Activated CD4-positive, alpha-beta memory T cell treated with anti-CD3 and anti-CD28 coated beads for 36 hours (primary cell): ENCODE measurements at places on chromosomes 1 and 21.
A peak's percentile ranks its signal among the peaks of the same experiment; 100 is the strongest.

DNA sequence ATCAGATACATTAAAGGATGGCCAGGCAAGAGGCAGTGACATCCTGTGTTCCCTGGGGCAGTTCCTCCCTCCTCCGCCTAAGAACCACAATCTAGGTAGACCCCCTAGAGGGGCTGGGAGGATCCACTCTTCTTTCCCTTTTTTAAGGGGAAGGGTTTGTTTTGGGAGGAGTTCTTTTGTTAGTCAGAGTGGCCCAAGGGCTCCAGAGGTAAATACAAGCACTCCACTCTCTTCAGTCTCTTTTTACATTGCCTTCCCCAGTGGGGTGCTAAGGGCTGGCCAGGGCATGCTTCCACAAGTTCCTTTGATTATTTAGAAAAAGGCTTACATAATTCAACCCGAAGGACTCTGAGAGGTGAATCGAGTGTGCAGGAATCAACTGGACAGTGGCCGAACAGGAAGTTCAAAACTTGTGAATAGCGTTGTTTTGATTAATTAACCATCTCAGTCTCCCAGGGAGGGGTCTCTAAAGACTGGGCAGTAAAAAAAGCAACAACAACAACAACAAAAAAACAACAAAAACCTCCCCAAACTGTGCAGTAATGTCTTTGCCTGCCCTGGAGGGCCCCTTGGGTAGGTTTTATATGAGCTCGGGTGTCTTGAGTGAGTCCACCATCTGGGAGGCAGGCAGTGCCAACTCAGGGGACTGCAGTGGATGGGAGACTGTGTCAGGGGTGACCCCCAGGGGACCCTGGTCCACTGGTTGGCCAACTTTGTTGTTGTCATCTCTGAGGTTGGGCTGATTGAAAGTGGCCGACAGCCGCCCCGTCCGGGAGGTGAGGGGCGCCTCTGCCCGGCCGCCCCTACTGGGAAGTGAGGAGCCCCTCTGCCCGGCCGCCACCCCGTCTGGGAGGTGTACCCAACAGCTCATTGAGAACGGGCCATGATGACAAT is 33.2 kb upstream of the ENO1 start:
- DNase-seq, result no peak

- DNase-seq, result no peak
These were observed 4.8 kb upstream of the SRP9 start for GRCh38 chr1:225772848-225773247.

DNA sequence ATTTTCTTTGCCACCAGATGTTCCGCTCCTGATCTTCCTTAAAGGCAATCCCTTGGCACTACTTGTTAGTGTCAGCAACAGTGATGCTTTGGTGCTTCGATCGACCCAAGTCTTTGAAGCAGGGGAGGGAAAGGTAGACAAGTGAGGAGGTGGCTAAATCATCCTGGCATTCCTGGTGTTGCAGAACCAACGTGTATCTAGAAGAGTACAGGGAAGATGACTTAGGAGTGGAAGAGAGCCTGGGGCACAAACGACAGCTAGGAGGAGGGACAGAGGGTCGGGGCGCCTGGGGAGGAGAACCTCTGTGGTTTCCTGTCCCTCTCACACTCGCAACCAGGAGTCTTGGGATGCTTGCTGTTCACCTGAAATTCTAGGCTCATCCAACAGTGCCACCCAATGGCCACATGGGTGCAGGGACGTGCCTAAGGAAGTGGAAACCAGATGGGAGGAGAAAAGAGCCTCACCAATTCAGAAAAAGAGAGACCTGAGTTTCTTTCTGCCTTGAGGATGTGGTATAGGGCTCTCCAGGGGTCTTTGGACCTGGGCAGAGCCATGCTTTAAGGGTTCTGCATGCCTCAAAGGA is 9.5 kb upstream of the KCNA2 start:
- DNase-seq, result peak; percentile 81

- DNase-seq, result no peak
These were observed 88.5 kb upstream of the SOD1 start for GRCh38 chr21:31570824-31571566.

- no peak for DNase-seq
These were observed 39.7 kb upstream of the DNAJC6 start for GRCh38 chr1:65269612-65270011.

DNA sequence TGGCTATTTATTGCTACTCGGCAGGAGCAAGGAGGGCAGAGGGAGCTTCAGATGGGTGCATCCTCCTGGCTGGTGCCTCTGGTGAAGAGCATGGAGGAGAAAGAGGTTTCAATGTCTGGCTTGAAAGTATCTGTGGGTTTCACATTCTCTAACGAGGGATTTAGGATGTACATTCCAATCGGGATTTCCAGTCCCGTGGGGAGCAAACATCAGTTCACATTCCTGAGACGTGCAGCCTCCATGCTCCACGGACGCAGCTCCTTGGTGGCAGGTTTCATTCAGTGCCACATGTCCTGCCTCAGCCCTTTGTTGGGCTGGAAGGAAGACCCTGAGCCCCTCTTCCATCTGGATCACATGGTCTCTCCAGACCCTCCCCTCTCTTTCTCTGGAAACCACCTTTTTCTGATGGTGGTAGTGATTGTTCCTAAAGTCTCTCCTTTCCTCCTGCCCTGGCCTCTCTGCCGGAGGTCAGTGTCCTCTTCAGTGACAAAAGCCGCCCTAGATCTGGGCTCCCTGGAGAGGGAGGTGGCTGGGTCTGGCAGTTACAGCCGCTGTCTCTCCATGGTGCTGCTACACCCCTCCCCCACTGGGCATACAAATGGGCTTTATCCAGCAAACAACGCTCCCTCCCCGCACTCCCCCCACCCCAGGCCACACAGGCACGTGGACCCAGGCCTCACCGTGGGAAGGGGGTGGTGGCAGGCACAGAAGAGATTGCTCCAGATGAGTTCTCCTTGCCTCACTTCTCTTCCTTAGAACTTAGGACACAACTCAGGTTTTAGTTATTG is 826 bp upstream of the CA14 start:
- DNase-seq, result no peak

GRCh38 chr1:60762911-60763310 is 319.4 kb upstream of the NFIA start:
- no peak for DNase-seq

DNA sequence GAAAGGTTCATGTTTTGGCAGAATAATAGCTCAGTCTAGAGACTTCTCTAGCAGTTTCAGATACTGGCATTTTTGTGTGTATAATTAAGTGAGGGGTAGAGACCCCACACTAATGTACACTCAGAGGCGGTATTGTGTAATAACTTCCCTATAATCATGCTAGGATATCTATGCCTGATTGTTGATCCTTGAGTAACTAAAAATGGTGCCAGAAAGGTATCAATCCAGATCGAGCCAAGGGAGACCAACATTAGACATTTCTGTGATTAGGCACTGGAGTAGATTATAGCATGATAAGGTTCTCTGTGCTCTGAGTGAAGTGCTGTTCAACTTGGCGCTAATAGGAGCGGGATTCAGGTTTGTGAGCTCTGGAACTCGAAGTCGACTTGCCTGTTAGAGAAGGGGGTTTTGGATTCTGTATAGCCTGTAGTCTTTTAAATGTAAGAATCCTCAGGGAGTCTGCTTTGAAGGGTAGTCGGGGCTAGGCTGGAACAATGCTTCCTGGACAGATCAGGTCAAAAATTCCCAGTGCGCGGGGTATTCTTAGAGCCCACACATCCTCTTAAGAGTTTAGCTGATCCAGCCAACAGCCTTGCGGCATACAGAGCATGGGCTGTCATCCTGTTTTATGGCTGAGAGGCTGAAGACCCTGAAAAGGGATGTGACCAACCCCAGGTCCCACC is 24.2 kb downstream of the MAN1C1 start:
- DNase-seq, result no peak

DNA sequence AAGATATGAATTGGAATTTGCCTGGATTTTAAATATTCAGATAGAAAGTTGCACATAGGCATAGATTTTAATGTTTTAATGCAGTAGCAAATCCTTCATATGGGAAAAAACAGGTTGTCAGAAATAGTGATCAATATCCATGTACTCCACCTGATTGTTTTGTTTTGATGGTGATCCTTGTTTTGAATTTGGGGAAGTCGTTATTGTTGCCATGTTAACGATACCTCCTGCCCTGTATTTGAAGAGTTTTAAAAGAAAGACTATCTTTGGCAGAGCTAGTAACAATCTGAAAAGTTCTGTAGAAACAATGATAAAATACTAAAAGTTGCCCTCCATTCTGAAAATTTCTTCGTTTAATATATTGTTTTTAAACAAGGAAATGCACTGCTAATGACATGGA is 1.1 kb downstream of the CEP350 start:
- DNase-seq, result no peak

- no peak for DNase-seq
These were observed 402.0 kb downstream of the LTN1 start for GRCh38 chr21:28590676-28591075.

GRCh38 chr1:227792216-227793078 is 23.0 kb upstream of the PRSS38 start:
- no peak for DNase-seq

DNA sequence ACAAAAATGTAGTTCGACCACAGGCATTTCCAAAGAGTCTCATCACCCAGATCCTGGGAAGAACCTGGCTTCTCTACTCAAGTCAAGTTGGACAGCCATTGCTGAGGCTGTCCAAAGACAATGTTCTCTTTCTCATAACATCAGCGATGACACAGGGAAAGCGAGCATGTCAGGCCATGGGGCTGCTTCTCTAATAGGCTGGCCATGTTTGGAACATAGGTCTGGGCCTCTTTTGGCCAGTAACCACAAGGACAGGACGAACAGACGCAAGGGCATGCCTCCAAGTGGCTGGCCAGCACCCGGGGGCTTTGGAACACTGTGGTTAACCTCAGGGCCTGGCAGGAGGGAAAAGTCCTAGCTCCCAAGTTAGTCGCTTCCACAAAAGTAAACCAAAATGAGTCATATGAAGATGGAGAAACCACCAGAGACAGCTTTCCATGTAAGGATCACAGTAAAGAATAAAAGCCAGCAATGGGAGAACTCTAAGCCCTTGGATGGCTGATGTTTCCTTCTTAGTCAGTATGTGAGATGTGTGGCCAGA is 80.6 kb upstream of the SLC44A3 start:
- no peak for DNase-seq

DNA sequence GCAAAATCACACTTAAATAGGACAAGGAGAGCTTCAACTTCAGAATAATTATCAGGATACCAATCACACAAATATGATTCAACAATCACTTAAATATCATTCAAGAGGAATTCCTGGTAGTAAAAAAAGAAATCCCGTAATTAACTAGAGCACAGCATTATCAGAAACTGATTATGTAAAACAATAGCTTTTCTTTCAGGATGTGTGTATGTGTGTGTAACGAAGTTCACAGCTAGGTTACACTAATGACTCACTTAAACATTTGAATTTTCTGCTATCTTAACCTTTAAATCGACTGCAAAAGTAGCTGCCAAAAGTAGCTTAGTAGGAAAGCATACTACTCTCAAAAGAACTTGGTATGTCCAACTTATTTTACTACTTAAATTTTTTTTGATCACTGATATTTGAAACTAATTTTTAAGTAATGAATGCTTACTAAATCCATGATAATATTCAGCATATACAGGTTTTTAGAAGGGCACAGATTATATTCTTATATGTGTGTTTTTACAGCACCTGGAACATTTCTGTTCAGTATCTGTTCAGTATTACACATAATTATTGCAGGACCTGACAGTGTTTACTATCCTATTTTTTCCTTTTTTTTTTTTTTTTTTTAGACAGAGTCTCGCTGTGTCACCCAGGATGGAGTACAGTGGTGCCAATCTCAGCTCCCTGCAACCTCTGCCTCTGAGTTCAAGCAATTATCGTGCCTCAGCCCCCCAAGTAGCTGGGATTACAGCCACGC is 4.2 kb downstream of the RERE start:
- no peak for DNase-seq

DNA sequence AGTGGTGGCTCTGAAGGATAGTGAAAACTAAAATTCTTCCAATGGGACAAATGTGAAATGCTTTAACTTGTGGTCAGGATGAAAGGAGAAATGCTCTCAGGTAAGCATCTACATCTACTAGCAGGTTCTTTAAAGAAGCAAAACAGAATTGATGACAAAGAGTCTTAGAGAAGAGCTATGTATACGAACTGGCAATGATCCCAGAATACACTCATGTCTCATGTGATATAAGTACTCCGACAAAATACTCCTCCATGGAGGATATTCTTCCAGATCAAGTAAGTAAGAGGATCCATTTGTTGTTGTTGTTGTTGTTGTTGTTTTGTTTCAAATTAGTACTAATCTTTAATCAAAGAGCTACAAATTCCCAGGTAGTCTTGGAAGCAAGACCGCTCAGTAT is 174.0 kb upstream of the ATP1B1 start:
- DNase-seq, result no peak

GRCh38 chr1:23913212-23913880 is at the start of gene CNR2:
CNR2 (minus strand) TSS chr1:23913362; CDS start chr1:23875617, 37,745 bp downstream.
- no peak for DNase-seq

- DNase-seq, result no peak
These were observed 54.4 kb upstream of the DIP2A start for GRCh38 chr21:46404306-46404705.

GRCh38 chr21:44892536-44893277 is 19.2 kb upstream of the PTTG1IP start:
- DNase-seq, result peak; percentile 86

DNA sequence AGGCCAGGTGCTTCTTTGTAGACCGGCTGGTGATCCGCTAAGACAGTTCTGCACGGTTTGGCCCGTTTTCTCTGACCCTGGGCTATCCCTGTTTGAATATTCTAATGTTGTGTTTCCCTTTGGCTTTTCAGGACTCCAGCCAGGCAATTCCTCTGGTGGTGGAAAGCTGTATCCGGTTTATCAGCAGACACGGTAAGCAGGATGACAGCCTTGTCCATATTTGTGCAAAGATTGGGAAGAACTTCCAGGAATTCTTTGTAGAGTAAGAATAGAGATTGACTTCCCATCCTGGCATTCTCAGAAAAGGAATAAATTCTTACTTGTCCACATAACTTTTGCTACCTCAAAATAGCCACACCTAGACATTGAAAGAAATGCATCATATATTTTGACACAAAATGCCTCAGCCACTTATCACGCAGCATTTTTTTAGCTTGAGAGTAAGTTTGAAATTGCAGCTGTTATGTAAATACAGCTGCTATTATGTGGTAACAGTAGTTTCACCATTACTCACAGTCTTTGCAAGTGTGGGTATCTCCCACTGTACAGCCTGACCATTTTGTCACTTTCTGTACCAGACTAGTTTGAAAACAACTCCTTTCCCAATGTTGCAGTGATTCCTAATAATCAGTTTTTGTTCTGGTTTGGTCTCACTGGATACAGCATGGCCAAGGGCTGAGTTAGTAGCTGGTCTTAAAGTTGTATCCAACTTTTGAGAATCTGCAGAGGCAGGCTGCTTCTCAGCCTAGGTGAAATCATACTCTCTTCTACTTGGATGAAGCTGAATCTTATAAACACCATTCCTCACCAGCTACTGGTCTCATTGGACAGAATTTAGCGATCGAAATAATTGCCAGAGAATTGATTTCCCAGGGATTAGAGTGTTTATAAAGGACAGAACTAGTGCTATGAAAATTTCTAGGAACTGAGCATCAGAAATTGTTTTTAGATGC is 40.0 kb upstream of the IKBKE start:
- DNase-seq, result no peak

- DNase-seq, result no peak
These were observed 53.2 kb upstream of the RAB3GAP2 start for GRCh38 chr1:220325306-220325995.
